HuH-7 (cell line): ENCODE measurements at places on chromosomes 7 and 10.

- no peak for DNase-seq
Measured at GRCh38 chr7:157434231-157434630, 97.4 kb downstream of the DNAJB6 start.

DNA sequence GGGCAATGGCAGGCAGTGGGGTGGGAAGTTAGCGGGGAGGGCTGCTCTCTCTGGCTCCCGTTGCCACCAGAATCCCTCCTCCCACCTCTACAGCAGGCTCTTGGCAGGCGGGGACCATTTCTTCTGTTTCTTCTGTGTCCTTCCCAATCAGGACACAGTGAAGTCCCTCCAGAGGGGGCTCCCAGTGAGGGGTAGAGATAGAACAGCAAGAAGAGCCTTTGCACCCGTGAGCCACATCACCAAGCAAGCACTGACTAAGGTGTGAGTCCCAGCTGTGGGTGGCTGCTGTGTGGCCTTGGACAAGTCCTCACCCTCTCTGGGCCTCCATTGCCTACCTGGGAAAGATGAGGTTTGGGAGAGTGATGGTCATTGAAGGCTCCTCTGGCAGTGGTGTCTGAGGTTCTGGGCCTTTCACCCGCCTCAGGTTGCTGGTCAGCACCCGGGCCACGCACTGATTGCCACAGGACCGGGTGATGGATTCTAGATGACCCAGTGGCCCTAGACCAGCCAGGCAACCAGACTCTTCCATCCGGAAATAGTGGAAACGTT, 26.0 kb upstream of the PCBD1 start:
- DNase-seq, result no peak

DNA sequence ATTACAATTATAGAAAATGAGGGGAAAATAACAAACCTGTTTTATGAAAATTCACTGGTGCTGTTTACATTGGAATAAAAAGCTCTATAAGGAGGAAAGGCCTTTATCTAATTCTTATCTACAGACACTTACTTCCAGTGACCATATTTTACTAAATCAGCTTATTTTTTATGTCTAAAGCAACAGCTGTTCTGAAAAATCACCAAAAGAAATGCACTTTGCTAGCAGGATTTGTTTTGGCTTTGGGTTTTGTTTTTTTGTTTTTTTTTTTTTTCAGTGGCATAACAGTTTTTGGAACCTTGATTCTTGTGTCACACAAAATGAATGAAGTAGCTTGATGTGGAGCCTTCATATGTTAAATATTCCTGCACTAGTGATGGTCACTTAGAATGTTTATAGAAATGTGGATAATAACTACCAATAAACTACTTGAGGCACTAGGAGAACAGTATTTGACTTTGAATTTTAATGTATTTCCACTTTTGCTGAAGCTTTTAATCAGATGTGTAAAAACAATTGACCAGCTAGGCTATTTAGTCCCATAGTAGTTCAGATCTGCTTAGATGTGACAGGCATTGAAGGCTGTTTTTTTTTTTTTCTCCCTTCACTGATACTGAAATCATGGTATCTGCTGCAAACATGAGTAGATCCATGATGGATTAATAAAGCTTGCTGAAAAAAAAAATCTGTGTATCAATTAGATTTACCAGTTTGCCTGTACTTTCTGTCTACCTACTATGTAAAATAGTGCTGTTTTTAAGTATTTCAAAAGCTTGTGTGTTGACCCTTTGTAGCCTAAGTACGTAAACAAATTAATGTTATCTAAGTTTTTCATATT, 2.8 kb downstream of the ARL4A start:
- DNase-seq, result no peak

DNA sequence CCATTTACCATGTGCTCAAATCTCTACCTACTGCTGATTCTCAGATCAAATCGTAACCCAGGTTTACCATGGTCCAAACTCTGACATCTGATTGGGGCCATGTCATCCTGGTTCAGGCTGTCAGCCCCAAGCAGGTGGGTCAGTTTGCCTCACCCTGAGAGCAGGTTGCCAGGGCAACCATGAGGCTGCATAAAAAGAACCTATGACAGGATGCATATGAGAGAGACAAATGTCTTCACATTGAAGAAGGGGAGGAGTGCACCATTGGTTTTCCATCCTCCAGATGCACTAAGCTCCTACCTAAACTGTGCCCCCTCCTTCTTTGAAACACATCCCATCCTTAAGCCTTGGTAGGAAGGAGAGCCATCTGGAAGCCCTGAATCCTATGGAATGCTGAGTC, 10.2 kb downstream of the PRSS1 start:
- no peak for DNase-seq

DNA sequence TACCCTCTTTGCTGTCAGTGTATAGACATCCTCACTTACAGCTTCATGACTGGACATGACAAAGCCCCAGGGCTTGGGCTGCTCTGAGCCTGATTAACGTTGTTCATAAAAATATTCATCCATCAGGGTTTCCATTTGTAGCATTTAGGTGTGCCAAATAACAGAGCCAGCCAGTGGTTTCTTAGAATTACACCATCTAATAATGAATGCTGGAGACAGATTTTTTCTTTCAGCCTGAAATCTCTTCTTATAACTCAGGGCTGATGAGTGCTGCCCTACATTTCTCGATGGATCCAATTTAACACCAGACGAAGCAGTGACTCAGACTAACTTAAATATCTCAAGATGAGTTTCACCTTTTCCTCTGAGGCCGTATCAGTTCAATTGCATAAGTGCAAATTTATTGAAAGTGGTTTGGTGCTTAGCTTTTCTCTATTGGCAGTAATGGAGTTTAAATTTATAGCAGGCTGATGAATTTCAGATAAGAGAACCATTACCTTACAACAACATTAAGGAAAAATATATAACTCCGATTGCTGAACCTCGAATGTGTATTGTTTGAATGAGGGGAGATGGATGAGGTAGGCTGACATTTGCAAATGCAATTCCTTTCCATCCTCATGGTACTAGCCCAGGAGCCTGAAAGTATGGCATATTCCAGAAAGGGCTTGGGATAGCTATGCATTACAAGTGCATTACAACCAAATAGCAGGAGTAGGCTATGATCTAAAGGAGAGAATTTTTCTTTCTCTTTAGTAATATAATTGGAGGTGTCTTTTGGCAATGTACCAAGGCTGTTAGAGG, 900.6 kb downstream of the KCNMA1 start:
- no peak for DNase-seq

DNA sequence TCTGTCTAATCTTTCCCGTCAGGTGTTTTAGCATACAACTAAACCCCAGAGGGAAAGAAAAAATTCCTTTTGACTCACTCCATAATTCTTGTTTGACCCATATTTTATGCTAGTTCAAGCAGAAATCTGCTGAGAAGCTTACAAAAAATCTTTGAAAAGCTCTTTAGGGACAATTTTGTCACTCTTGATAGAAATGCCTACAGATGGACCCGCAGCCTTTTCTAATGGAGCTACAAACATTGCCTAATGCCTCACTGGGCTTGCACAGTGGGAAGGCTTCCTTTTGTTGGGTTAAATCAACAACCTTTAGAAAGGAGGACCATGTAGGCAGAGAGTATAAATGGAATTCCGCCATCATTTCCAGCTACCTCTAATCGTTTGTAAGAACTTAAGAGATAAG, 344.5 kb downstream of the PCLO start:
- DNase-seq, result no peak

DNA sequence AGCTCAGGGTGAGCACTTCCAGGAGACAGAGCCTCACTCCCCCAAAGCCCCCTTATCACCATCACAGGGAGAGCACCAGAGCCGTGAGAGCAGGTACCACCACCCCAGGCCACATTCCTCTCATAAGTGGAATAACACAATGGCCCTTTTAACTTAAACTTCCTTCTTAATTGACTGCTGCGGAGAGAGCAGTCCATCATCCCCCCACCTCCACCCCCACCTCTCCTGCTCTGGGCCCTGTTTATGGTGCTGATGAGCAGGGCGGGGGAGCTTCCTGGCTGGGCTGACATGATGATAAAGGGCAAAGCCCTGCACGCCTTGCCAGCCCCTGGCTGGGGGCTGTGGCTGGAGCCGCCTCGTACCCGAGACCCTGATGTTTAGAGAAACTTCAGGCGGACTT, 81.4 kb upstream of the PODXL start:
- no peak for DNase-seq
